Mucosa of descending colon (tissue), 3 donors: ENCODE measurements at places on chromosomes 5 and 9.

DNA sequence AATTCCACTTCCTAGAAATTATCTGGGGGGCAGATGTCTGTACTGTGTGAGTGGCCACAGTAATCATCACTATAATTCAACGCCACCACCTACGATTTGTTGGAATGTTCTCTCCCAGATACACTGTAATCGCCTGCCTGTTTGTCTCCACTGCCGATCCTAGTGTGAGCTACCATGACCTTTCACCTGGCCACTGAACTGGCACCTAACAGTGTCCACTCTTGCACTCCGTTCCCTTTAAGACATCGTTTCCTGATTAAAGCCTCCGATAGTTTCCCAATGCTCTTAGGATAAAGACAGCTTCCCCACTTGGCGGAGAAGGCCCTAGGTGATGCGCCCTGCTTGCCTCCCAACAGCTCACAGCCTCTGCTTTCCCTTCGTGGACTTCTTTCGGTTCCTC is 4.0 kb downstream of the PHYKPL start:
- no peak for DNase-seq

GRCh38 chr9:2984491-2984890 is 140.6 kb upstream of the PUM3 start:
- no peak for DNase-seq

DNA sequence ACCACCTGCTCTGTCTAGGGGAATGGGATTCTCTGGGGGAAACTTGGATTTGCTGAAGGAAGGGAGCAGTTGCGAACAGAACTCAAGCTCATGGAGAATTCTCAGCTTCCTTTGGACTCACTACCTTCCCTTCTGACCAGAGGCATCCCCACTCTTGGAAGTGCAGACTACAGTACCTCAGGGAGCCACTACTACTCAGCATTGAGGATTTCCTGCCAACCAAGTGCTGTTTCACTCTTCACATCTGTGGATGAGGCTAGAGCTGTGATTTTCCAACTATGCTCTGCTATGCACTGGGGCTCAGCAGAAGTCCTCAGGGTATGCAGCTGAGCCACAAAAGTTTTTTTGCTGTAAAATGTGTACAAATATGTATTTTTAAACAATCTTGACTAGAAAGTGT is 43.9 kb downstream of the MACROH2A1 start:
- DNase-seq: no peak

DNA sequence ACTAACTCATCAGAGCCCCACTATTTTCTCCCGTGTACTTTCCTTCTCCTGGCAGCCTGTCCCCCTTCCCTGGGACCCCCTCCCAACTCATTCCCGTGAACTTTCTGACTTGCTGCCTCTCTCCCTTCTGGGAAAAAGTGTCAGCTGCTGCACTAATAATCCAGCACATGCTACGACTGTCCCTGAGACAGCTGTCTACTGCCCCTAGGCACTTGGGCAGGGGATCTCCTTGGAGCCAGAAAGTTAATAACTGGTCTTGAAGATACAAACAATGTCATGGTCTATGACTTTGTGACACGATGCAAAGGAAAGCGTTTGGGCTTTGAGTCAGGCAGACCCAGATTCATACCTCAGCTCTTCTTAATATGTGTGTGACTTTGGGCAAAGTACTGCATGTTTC is 10.1 kb upstream of the RNF183 start:
- no peak for DNase-seq

GRCh38 chr9:97398999-97399758 is 12.7 kb upstream of the TDRD7 start:
- peak; percentile 88 for DNase-seq

- DNase-seq: no peak
These were observed 5.0 kb downstream of the FAM163B start for GRCh38 chr9:133604214-133604613.

GRCh38 chr5:132102944-132103331 is 29.3 kb downstream of the CSF2 start:
- no peak for DNase-seq

DNA sequence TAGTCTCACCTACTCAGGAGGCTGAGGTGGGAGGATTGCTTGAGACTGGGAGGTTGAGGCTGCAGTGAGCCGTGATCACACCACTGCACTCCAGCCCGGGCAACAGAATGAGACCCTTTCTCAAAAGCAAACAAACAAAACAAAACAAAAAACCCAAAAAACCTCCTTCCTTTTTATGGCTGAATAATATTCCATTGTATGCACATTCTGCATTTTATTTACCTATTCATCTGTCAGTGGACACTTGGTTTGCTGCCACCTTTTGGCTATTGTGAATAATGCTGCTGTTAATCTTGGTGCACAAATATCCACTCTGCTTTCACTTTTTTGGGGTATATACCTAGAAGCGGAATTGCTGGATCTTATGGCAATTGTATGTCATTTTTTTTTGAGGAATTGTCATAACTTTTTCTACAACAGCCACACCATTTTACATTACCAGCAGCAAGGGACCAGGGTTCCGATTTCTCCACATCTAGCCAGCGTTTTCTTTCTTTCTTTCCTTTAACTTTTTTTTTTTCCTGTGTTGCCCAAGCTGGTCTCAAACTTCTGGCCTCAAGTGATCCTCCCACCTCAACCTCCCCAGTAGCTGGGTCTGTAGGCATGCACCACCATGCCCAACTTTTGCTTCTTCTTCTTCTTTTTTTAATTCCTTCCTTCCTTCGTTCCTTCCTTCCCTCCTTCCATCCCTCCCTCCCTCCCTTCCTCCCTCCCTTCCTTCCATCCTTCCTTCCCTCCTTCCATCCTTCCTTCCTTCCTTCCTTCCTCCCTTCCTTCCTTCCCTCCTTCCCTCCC is 30.6 kb downstream of the NKX2-5 start:
- no peak for DNase-seq

GRCh38 chr9:35696520-35697215 is 6.9 kb upstream of the TPM2 start:
- peak; percentile 73 for DNase-seq

DNA sequence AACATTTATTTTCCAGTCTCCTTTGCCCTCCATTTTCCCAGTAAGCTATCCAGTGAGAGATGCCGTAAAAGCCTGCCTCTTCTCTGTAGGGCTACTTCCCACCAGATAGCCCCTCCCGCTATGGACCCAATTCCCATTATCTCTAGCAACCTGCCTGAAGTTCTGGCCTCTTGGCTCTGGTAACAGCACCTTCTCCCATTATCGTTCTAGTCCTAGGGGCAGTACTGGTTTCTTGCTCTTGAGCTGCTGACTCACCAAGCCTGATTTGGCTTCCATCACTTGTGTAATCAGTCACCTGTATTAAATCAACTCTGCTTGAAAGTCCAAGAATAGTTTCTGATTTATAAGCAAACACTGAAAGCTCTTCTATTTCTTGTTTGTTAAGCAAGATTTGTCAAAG is 42.8 kb upstream of the PARP8 start:
- no peak for DNase-seq
